ENCODE measurements at places on chromosomes 4 and X. TPM values are rescaled to one million over a fixed set of nuclear protein-coding genes. Genes with fewer than 3 reads are reported as not detected.
A peak's percentile ranks its signal among the peaks of the same experiment; 100 is the strongest.

The GRIA3 gene
- total RNA-seq = not detected

GRCh38 chr4:2245057-2245786 is 3.3 kb upstream of the HAUS3 start:
- no peak for DNase-seq
- no peaks in the 10 kb centered on the region for H3K27me3 ChIP-seq
- no peak overlapping the region for H3K4me3 ChIP-seq
- peaks cover 7% of the 10 kb centered on the region for H3K36me3 ChIP-seq
- H3K27ac ChIP-seq = peak overlapping the region; percentile 59
- H3K4me1 ChIP-seq = peaks cover 33% of the 10 kb centered on the region

DNA sequence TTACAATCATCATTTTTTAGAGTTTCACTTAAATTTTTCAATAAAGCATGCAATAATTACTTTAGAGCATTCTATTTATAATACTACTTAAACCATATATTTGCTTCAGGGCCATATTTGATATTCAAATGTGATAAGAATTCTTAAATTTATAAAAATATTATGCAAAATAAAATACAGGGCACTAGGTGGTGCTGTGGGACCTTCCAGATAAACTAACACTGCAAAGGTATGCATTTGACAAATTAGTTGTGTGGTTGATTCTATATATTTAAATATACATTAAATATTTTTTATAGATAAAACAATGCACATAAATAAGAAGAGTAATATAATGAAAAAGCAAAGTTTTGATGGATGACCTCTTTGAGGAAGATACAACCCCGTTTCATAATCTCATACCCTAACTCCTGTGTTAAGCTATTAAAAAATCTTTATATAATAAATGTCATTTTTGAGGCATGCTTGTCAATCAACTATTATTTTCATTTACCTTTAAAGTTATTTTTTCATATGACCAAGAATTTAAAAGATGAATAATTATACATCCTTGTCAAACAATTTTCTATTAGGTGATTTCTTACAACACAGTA is 128.4 kb downstream of the REELD1 start:
- H3K27ac ChIP-seq = no peak overlapping the region
- H3K4me3 ChIP-seq = no peak overlapping the region
- H3K4me1 ChIP-seq = peaks cover 4% of the 10 kb centered on the region
- DNase-seq = no peak
- no peaks in the 10 kb centered on the region for H3K36me3 ChIP-seq

GRCh38 chr4:54058171-54058570 is 6.2 kb downstream of the CHIC2 start:
- H3K36me3 ChIP-seq = peaks cover 4% of the 10 kb centered on the region
- no peak for DNase-seq
- peak overlapping the region; percentile 50 for H3K27ac ChIP-seq

The CT55 gene
- not detected for total RNA-seq

DNA sequence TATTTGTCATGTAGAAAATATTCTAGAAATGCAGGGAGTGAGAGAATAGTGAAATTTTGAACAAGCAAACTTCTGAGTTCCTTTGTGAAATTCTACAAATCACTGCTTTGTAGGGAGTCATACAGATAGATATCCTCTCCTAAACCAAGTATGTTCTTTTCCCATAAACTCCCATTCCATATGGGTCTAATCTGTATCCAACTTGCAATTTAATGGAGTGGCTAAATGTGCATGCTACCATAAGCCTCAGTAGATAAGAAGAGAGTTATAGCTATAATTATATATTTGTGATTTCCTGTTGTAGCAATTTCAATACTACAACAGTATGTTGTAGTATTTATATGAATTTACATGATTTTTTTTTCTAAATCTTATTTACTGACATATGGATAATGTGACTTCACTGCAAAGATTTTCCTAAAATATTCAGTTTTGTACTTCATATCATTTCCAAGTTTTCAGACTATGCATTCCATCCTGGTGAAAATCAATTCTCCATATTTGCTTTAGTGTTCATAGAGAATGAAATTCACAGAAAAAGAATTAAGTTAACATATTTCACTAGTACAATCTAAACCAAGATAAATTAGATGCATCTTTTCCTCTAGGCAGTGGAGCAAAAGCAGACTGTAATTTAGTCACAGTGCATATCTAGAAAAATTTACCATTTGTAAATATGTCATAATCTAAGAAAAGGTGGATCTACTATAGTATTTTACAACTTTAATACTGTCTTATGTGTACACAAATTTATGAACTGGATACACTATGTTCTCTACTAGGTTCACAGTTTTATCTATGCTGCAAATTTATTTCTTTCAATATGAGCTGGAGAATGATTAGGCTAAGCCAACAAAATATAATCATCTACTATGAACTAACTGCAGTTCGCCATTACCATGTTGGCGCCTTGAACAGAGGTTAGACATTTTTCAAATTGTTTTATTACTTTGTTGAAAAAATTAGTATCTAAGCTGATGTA is 372.9 kb upstream of the NDST3 start:
- H3K4me1 ChIP-seq = no peaks in the 10 kb centered on the region
- no peak overlapping the region for H3K4me3 ChIP-seq
- H3K36me3 ChIP-seq = no peaks in the 10 kb centered on the region
- no peaks in the 10 kb centered on the region for H3K27me3 ChIP-seq
- H3K27ac ChIP-seq = no peak overlapping the region

The USP17L27 gene
- total RNA-seq = not detected

- peaks cover 12% of the 10 kb centered on the region for H3K4me1 ChIP-seq
- no peak overlapping the region for H3K4me3 ChIP-seq
- peak; percentile 42 for DNase-seq
- peaks cover 2% of the 10 kb centered on the region for H3K27me3 ChIP-seq
- peak overlapping the region; percentile 63 for H3K27ac ChIP-seq
These were observed 656 bp upstream of the GSPT2 start for GRCh38 chrX:51742586-51742985.

DNA sequence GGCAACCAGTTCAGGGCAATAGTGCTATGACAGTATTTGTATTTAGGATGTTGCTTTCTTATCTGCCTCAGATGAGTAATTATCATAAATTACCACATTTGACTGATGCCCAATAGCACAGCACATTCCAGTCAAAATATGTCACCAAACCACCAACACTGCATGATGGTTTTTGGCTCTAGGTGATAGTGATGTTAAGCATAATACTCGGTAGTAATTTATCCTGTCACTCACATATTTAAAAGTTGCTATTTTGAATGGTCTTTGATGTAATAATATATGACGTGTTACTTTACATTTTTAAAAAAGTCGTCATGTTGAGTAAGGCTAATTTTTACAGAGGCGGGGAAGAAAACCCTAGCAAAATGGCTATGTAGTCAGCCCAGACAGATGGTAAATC is 42.5 kb downstream of the UNC5C start:
- H3K36me3 ChIP-seq = no peaks in the 10 kb centered on the region
- DNase-seq = no peak
- H3K4me3 ChIP-seq = no peak overlapping the region
- H3K4me1 ChIP-seq = peaks cover 13% of the 10 kb centered on the region
- no peaks in the 10 kb centered on the region for H3K27me3 ChIP-seq

GRCh38 chr4:1488831-1489638 is 82.8 kb upstream of the NKX1-1 start:
- H3K4me1 ChIP-seq = no peaks in the 10 kb centered on the region
- H3K27ac ChIP-seq = no peak overlapping the region
- H3K36me3 ChIP-seq = peaks cover 2% of the 10 kb centered on the region
- H3K27me3 ChIP-seq = no peaks in the 10 kb centered on the region

DNA sequence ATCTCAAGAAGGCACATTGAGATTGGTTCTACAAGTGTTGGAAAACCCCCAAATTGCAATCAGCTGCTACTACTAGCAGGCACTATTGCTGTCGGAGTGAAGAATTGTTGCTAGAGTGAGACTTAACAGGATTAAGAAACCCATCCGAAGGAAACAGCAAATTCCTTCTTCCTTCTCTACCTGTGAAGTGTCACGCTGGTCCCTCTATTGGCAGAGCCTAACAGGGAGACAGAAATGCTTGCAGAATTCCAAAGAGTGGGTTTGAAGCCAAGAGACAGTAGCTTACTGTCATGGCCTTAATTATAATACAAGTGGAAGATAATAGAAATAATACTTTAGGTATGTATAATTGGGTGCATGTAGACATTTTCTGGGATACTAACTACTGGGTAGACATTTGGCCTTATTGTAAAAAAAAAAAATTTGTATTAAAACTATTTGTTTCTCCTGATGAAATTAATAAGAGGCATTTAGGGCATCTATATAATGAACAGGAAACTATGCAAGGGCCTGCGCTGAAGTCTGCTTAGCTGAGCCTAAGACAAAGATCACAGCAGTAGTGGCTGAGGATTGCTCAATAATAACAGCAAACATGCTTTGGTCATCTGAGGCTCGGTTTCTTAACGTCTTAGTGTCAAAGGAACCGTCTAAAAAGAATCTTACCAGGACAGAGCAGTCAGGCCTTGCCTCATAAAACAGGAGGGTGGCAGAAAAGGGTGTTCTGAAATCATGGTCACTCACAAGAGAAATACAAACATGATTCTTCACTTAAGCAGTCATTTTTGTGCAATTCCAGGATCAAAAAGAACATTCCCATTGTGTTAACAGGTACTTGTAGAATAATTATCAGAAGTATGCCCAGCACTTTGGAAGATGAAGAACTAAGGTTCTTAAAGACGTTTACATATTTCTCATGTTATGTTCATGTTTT is 40.8 kb downstream of the FAM241A start:
- H3K27me3 ChIP-seq = peaks cover 6% of the 10 kb centered on the region
- no peak for DNase-seq
- no peak overlapping the region for H3K4me3 ChIP-seq
- H3K4me1 ChIP-seq = no peaks in the 10 kb centered on the region

- no peak for DNase-seq
- H3K27me3 ChIP-seq = no peaks in the 10 kb centered on the region
- H3K4me3 ChIP-seq = no peak overlapping the region
- peaks cover 3% of the 10 kb centered on the region for H3K4me1 ChIP-seq
These were observed 128.3 kb downstream of the MANBA start for GRCh38 chr4:102632241-102633065.

- no peaks in the 10 kb centered on the region for H3K36me3 ChIP-seq
- H3K27me3 ChIP-seq = no peaks in the 10 kb centered on the region
- H3K4me1 ChIP-seq = peaks cover 5% of the 10 kb centered on the region
- H3K4me3 ChIP-seq = no peak overlapping the region
These were observed 1012.0 kb downstream of the RPA4 start for GRCh38 chrX:97895751-97896150.

DNA sequence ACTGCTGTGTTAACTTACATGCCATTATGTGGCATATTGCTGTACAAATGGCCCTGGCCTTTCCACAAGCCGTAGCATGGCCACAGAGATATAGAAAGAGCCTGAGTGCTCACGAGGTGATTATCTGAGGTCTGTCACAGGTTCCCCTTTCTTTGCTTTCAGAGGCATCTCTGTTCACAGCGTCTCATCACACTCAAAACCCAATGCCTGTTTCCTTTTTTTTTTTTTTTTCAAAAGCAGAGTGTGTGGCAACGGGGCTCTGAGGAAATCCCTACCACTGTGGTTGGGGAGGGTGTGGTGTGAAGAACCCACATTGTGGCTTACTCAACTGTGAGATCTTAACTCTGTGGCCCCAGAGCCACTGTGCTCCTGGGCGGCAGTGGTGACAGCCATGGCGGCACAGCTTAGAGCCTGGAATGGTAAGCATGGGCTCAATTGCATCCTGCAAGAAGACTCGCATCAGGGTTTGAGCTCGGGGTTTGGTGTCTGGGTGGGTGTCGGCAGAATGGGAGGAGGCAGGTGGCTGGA is 30.8 kb downstream of the RTL5 start:
- no peaks in the 10 kb centered on the region for H3K4me1 ChIP-seq
- no peak for DNase-seq
- H3K27me3 ChIP-seq = no peaks in the 10 kb centered on the region
- no peak overlapping the region for H3K27ac ChIP-seq
- H3K4me3 ChIP-seq = no peak overlapping the region

DNA sequence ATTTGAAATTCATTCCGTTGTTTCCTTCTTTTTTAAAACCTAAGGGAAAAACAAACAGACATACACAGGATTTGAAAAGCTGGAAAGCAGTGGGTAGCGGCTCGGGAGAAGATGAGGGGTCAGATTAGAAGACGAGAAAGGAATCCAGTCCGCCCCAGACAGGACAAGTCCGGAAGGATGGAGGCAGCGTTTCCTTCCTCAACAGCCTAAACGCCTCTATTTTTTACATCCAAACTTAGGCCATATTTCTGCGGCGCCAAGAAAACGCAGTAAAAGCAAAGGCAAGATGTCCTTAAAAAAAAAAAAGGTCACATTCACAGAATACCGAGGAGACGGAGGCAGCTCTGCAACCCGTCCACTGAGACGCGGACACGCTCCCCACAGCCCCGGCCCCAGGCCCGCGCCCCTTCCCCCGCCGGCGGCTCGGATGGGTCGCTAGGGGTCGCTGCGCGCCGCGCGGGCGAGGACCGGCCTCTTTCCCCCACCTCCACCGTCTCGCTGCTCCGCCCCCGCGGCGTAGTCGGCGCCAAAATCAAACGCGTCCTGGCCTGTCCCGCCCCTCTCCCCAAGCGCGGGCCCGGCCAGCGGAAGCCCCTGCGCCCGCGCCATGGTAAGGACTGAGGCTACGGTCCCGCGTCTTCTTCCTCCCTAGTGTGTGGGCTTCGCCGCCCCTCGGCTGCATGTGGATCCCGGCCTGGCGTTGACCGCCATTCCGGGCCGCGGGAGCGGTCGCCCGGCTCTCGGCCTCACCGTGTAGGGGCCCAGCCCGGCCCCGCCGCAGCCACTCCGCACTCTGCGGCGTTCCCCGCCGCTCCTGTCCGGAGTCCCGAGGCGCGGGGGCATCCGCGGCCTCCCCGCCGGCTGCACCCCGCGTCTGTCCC is at the start of gene MND1:
Gene MND1, plus strand, starts transcription at position 558 of the 881 bp plus-strand sequence. Its CDS starts 50 bp downstream, at position 608.
- H3K27ac ChIP-seq = peak within 1 kb of the TSS; percentile 55
- peaks cover 18% of the 10 kb centered on the region for H3K4me1 ChIP-seq
- H3K36me3 ChIP-seq = peaks cover 5% of the 10 kb centered on the region
- H3K4me3 ChIP-seq = peak within 1 kb of the TSS; percentile 90

DNA sequence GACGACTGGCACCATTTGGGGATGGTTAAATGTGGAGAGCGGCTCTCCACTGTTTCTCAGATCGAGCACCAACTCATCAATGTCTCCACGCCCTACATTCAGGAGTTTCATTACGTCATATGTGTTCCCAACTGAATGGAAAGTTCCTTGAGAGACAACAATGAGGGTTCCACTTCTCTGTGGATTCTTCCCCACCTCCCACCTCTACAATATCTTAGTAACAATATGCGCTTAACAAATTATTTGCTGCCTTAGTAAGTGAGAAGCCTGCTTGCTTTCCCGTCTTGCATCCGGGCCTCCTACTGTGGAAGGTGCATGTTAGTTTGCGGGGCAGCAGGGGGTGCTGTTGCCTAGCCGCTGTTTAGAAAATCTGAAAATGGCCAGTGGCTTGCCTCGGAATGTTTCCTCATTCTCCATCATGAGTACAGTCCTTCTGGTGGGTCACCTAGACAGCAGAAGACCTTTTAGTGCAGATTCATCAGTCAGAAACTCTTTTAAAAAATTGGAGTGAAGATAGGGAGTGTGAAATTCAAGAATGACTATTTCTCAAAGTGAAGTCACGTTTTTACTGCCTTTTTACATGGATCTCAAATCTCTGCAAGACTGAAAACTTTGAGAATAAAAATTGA is 55.7 kb downstream of the PHOX2B start:
- peaks cover 3% of the 10 kb centered on the region for H3K4me1 ChIP-seq
- H3K36me3 ChIP-seq = no peaks in the 10 kb centered on the region
- no peak for DNase-seq
- no peak overlapping the region for H3K4me3 ChIP-seq
- H3K27ac ChIP-seq = no peak overlapping the region

The KLHL4 gene
- 0.38 TPM for total RNA-seq

The NUDT11 gene
- 12.8 TPM for total RNA-seq

All from osteocyte (in vitro differentiated cells).